ENCODE measurements at places on chromosomes 6 and 20. TPM values are rescaled to one million over a fixed set of nuclear protein-coding genes. Genes with fewer than 3 reads are reported as not detected.

DNA sequence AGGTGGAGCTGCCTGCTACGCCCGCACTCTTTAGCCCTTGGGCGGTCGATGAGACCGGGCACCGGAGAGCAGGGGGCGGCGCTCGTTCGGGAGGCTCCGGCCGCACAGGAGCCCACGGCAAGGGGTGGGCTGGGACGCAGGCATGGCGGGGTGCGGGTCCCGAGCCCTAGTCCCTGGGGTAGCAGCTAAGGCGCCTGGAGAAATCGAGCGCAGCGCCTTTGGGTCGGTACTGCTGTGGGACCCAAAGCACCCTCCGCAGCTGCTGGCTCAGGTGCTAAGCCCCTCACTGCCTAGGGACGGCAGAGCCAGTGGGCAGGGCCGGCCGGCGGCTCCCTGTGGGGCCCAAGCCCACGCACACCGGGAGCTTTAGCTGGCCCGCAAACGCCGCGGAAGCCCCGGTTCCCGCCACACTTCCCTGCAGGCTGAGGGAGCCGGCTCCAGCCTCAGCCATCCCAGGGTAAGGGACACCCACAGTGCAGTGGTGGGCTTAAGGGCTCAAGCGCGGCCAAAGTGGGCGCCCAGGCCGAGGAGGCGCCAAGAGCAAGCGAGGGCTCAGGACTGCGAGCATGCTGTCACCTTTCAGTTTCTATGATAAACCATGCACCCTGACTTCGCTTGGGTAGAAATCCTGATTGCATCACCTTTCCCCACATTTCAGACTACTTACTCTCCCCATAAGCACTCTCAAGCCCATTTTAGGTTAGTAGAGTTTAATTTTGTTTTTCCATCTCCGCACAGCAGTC lies 52.0 kb downstream of the MYLIP start:
- no peak for DNase-seq

- DNase-seq: no peak
Measured at GRCh38 chr20:41057999-41058673, 29.5 kb downstream of the TOP1 start.

HLA-DPB1 gene
- 31.7 TPM for total RNA-seq

- DNase-seq: no peak
Measured at GRCh38 chr6:91781946-91782345, 1195.1 kb upstream of the MAP3K7 start.

GRCh38 chr6:28898710-28898965 lies 25.1 kb downstream of the TRIM27 start:
- no peak for DNase-seq

DNA sequence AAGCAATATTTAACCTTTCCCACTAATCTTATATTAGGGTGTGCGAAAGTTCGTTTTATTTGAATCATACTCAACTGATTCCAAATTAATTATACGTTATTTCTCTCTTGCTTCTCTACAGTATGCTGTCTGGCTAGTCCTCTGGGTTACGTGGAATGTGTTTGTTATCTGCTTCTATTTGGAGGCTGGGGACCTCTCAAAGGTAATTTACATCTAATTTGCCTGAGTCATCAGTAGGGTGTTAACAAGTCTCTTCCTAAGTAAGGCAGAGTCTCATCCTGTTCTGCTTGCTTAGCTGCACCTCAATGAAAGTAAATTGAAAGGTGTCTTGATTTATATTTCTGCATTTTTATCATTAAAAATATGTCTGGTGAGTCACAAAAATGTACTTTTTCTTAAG lies 551.5 kb downstream of the NKAIN2 start:
- no peak for DNase-seq

- no peak for DNase-seq
Measured at GRCh38 chr6:122894791-122895190, 101.2 kb upstream of the CLVS2 start.

GRCh38 chr6:42012501-42013133 lies 37.7 kb upstream of the TAF8 start:
- no peak for DNase-seq

- DNase-seq: no peak
Measured at GRCh38 chr20:57686931-57687652, 22.7 kb downstream of the PMEPA1 start.

- no peak for DNase-seq
Measured at GRCh38 chr6:72525821-72526510, 95.9 kb upstream of the KCNQ5 start.

DNA sequence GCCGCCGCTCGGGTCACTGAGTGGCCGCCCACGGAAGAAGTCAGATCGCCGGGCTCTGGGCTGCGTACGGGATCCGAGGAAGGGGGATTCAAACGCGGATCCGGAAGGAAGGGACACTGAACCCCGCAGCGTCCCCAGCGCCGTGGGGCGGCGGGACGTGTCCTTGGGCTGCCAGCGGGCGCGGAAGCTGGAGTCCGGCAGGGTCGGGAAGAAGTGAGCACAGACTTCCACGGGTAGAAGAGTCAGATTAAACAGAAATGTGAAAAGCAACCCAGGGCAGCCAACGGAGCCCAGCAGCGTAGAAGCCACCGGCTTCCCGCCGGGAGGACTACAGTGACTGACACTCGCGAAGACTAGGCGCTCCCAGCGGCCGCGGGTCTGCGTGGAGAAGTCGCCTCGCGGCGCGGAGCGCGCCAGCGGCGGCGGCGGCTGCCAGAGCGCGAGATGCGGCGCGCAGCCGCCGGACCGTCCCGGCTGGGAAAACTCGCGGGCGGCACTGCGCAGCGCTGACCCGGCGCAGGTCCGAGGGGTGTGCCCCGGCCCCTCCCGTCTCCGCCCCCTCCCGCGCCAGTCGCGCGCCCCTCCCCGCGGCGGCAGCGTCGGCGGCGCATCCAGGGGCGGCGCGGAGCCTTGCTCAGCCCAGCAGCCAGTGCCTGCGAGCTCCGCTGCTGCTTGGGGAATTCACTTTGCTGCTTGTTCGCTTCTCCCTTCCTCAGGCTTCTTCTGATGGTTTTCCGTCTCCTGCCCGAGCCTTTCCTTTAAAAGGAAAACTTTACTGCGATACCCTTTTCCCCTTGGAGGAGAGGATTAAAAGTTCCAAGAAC lies at the start of gene SAMD5:
Gene SAMD5, plus strand, starts transcription at position 649 of the 824 bp plus-strand sequence. CDS start 239 bp downstream, outside the sequence.
- DNase-seq: no peak

CDH4 gene
- total RNA-seq: 0.11 TPM

DNA sequence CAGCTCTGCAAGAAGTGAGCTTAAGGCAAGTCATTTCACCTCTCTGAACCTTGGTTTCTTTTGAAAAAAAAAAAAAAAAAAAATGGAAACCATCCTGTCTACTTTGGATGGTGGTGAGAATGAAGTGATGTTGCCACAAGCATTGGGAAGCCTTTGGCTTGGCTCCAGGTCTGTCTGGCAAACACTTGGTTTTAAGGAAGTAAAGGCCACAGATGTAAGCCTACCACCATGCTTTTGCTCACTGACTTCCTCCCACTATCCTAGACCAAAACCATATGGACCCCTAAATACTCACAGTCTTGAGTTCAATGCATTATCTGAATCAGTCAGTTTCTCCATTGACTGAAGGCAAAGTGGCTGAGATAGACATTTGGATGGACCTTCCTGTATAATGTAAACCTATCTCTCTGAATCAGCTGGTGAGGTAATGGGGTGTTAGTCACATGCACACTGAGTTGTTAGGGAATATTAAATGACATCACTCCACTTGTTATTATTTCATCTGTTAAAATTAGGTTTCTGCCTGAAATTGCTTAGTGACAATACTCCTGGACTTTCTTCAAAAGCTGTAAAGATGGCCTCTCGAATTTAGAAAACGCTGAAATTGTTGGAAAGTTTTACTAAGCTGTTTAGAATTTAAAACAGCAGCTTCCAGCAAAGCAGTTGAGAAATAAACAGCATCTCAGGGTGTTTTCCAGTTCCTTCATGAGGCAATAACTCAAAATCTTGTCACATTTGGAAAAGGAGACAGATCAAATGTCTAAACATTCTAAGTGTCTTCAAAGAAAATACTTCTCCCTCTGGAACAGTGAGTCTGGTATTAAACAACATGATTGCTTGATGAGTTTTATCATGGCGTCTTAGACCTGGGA lies 833.5 kb downstream of the DHX35 start:
- no peak for DNase-seq

THBS2 gene
- total RNA-seq: not detected

DNA sequence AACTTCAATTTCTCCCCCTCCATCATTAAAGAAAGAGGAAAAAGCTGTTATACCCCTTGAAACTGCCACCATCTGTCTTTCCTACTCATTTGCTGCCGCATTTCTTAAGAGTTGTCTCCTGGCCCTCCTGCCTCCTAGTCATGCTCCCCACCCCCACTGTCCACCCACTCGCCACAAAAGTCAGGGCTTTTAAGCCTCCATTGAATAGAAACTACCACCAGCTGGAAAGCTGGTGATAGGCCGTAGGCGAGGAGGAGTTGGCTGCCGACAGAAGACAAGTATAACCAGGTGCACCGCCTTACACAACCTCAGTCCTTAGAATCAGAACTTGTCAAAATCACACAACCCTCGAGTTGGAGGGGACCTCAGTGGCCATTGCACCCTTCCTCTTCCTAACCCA lies 67.6 kb downstream of the B3GAT2 start:
- DNase-seq: no peak

GRCh38 chr6:48834706-48835105 lies 628.3 kb downstream of the MMUT start:
- no peak for DNase-seq

- no peak for DNase-seq
Measured at GRCh38 chr6:12350644-12351170, 60.5 kb downstream of the EDN1 start.

C6orf58 gene
- not detected for total RNA-seq

DNA sequence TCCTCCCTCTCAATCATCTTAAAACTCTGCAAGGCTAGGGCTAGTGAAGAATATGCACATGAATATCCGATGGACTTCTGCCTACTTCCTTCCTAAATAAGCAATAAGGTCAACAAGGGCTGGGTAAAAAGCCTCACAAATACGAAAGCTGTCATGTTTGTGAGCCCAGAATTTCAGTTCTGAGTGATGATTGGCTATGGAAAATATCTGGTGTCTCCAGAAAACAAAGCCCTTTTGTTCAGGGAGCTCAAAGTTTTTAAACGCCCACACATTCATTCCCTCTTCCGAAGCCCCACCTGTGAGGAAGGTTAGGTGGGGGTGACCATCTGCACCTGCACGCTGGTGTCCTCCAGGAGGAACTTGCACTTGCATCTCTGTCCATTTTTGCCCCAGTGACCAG lies 126.9 kb upstream of the ARMC2 start:
- DNase-seq: no peak

GRCh38 chr6:25042036-25042521 lies 106.3 kb upstream of the RIPOR2 start:
- DNase-seq: no peak

SLC23A2 gene
- total RNA-seq: 23.0 TPM

DNA sequence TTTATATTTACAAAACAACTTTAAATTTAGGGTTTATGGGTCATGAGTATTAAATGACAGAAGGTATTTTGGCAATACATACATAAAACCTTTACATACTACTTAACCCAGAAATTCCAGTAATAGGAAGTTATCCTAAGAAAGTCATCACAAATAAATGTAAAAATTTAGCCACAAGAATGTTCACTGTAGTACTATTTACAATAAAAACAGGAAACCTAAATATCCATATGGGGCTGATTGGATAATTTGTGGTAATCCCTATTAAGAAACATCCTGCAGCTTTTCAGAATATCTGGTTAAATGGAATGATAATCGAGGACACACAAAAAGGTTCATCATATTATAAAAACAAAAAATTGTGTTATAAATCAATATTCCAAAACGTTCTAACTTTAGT lies 44.4 kb downstream of the TRAM2 start:
- no peak for DNase-seq

DNAAF9 gene
- total RNA-seq: 3.0 TPM

OR2B2 gene
- not detected for total RNA-seq

GRCh38 chr20:38764567-38765318 lies 16.5 kb downstream of the ACTR5 start:
- DNase-seq: no peak

DNA sequence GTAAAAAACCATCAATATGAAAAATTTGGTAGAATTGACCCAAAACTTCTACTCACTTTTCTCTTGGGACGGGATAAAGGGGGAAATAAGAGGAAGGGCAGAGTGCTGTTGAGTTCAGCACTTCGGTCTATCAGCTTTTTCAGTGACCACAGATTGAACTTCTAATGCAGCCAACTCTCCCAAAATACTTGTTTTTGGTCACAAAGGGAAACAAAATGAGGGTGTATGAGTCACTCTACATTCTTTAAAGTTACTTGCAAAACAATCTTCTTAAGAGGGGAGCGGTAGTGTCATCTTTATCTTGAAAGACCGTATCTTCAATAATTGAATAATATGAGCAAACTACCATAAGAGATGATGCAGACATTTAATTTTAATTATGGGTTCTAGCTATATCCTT lies 661.3 kb downstream of the CD109 start:
- no peak for DNase-seq

MYBL2 gene
- total RNA-seq: 0.56 TPM

DNA sequence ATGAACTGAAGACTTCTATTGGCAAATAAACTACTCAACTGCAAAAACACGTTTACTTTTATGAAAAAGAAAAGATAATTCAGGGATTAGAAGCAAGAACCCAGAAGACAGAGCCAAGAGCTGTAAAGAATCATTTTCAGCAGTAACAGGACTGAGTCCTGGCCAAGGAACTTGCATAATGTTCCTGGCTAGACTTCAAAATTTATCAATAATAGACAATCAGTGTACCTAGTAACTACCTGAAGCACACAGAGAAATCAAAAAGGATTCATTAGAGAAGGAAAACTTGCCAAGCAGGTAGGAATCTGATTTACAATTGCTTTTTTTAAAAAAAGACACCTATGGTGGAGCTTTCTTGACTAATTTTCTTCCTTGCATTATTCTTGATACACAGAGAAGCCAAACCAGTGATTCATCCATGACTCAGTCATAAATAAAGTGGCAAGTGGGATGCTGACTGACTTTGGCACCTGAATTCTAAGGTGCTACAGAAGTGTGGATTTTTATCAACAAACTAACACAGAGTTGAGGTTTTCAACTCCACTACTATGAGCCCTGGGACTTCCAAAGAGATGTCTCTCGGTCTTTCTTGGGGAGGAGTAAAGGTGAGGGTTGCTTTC lies 281.3 kb downstream of the BMP7 start:
- DNase-seq: no peak

ANGPT4 gene
- not detected for total RNA-seq

DNA sequence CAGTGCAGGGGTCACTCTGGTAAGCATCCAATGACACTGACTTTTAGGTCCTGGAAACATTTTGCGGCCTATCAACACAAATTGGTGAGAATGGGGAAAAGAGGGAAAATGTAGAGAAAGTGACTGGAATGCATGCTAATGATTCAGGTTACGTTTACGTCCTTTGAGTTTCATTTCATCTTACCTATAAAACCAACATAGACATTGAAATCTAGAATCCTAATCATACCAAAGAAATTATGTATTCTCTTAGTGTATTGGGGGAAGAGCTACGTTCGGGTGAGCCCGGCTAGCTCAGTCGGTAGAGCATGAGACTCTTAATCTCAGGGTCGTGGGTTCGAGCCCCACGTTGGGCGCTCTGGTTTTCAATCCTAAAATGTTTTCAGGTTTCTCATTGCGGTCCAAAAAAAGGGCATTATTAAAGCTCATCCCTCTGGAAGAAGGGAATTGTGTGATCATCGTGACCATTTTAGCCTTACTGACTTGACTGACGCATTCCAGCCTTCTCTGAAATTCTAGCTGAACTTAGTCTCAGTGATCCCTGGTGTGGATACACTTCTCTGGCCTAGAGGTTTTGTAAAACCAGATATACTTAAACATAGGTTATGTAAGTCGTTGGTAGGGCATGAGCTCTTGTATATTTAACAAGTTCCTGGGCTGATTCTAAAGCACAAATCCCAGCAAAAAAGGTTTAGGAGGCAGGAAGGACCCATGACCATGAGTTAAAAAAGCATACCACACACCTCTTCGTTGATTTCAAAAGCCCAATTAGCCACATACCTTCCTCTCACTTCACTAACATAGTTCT lies 18.3 kb downstream of the HMGN4 start:
- peak; percentile 44 for DNase-seq

ELOVL2 gene
- total RNA-seq: not detected

Measured in CD4-positive, alpha-beta T cell (primary cell).